Spinal cord (tissue), 10 donors: ENCODE measurements at places on chromosomes 2 and 18.
A peak's percentile ranks its signal among the peaks of the same experiment; 100 is the strongest.

- no peak for DNase-seq
Observed at GRCh38 chr18:65343571-65343970, 407.2 kb upstream of the CDH7 start.

DNA sequence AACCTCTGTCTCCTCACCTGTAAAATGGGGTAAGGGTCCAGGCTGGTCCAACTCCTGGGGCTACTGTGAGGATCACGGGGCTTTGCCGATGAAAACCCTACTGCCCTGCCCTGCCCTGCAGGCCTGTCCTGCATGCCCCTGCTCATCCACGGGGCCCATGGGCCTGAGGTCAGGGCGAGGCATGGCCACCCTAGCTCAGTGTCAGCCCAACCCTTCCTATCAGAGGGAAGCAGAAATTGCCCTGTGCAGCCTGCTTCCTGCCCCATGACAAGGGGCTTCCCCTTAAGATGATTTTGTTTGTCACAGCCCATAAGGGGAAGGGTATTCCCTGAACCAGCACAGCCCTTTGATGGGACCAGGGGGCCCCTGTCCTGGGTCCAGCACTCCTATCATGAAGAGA is 353.6 kb upstream of the ID2 start:
- no peak for DNase-seq

DNA sequence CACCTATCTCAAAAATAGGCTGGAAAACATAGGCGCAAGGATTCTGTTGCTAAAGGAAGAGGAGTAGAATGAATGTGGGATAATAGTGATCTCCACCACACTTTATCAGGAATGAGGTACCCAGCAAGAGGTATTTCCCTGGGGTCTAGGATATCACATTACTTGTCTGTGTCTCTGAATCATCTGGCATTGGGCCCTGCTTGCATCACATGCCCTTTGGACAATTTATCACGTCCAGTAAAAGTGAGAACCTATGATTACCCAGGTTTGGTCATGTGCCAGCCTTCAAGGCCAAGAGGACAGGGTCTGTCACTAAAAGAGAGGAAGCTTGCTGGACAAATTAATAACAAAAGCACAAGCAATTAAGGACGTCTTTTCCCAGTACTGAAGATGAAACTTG is 11.4 kb upstream of the TRAPPC8 start:
- no peak for DNase-seq

DNA sequence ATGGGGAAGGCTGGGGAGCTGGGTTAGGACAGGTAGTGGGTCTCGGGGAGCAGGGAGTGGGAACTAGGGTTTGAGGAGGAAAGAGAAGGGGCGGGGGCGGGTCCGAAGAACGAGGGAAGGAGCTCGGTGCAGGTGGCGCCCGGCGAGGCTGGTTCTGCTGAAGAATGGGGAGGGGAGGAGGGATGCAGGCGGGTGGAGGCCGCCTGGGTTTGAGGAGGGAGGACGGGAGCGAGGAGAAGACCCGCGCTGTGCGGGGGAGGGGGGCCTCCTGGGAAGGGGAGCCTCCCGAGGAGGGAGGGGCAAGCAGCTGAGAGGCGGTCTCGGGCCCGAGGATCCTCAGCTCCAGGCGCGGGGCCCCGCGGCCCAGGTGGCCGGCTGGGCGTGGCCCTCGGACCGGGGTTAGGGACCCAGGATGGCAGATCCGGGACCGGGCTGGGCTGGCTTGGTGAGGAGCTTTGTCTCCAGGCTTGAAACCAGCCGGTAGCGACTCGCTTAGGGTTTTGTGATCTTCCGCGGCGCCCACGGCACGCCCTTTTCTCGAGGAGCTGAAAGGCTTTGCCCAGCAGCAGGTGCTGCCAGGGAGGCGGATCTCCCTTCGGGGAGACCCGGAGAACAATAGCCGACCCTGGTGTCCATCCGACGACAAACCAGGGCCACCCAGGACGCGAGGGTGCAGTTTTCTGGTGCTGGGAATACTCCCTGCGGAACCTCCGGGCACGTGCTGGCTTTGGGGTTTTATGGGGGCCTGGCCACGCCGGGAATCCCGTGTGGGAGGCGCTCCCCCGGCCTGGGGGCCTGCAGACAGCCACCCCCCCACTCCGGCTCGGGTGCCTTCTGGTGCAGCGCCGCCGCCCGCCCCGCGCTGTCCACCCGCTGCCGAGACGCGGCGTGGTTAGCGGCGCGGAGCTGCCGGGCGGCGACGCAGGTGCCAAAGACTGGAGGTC is 1.4 kb downstream of the DPYSL5 start:
- peak; percentile 87 for DNase-seq

DNA sequence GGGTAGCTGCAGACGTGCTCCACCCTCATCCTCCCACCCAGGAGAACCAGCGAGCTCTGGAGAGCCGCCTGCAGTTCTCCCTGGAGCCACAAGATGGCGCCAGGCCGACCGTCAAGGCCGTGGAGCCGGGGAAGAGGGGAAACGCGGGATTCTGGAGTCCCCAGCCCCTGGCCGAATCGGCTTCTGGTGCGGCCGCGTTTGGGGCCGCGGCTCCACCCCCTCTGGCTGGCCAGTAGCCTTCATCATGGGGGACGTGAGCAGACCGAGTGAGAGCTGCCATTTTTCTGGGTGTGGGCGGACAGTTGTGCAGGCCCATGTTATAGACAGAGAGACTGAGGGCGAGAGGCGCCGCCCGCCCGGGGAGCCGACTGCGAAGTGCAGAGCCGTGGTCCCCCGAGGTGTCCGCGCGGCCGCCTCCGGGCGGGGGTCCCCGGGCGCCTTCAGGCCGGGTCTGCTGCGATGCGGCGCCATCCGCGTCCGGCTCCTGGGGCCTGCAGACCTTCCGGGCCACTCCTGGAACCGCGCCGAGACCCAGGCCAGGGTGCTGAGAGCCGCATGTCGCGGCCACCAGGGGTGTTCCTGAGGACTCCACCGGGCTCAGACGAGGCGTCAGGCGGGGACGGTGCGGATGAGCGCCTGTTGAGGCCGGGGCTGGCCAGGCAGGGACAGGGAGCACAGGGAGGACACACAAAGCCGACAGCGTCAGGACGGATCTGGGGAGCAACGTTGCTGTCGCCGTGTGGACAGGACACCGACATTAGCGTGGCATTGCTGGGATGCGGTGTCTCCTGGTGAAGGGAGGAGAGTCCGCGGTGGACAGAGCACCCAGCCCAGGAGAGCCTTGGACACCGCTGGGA is 418.2 kb upstream of the HS6ST1 start:
- DNase-seq: peak; percentile 64

DNA sequence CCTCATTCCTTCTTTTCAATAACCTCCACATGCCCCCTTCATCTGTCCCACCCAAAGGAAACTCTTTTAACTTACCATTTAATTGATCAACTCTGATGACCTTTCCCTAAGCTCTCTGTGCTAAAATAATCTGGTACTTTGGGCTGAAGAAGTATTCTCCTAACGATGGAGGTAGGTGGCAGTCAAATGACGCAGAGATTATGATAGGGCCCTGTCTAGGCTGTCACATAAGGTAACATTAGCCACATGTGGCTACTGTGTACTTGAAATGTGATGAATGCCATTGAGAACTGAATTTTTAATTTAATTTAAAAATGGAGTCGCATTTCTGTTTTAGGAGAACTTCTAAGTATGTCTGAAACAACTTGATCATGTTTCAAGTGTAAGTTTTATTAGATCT is 140.5 kb upstream of the TNP1 start:
- DNase-seq: no peak
